Activated CD8-positive, alpha-beta memory T cell treated with anti-CD3 and anti-CD28 coated beads for 4 hours (primary cell): ENCODE measurements at places on chromosomes 5 and 9.

GRCh38 chr9:36092509-36093215 is 43.9 kb upstream of the GLIPR2 start:
- DNase-seq: no peak

DNA sequence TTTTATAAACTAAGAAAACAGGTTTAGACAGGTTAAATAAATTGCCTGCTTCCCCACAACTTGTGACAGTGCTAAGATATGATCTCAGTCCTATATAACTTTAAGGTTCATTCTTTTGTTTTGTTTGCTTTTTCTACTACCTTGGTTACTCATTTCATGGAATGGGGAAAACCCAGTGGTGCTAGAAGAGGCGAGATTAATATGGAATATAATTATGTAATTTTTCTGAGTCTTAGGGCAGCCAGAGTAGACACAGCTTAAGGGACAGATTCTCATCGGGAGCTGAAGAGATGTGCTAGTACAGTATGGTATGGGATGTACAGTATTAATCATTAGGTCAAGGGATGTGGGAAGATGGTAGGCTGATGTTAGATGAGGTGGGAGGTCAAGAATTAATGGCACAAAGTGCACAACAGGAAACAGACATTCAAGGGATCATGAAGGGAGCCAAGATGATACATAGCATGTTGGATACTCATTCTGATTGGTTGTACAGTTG is 6.2 kb downstream of the TRIM32 start:
- no peak for DNase-seq

DNA sequence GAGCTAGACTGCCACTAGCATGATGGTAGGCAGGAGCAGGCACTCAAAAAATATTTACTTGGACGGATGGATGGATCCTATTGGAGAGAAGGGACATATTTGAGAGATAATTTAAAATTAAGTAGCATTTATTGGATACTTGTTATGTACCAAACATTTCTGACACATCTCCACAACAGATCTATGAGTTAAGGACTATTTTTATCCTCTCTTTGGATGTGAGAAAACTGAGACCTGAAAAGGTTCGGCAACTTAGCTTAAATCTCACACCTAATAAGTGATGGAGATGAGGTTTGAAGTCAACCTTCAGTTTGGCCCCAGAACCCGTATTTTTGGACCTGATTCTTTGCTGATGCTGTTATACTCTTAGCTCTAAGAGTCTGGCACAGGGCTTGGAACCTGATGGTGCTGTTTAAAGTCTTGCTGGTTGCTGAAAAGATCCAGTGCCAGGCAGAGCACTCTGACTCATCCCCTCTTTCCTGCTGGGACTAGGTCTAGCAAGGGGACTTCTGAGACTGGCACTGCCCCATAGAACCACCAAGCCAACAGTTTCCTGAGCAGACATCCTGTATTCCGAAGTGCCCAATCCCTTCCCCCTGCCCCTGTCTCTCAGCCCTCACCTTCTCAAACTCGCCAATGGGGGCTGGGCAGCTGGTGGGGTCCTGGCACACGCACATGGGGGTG is 15.6 kb downstream of the SPARC start:
- DNase-seq: no peak

- DNase-seq: no peak
Observed at GRCh38 chr5:154476354-154477205, 1.4 kb downstream of the HAND1 start.

GRCh38 chr5:88881571-88881971 is 1.4 kb downstream of the MEF2C start:
- DNase-seq: no peak

GRCh38 chr9:69900406-69900805 is 79.8 kb downstream of the CFAP95 start:
- DNase-seq: no peak

GRCh38 chr5:107887166-107887943 is 216.6 kb upstream of the EFNA5 start:
- no peak for DNase-seq

- DNase-seq: no peak
Observed at GRCh38 chr9:97594381-97594921, 38.7 kb downstream of the TSTD2 start.

DNA sequence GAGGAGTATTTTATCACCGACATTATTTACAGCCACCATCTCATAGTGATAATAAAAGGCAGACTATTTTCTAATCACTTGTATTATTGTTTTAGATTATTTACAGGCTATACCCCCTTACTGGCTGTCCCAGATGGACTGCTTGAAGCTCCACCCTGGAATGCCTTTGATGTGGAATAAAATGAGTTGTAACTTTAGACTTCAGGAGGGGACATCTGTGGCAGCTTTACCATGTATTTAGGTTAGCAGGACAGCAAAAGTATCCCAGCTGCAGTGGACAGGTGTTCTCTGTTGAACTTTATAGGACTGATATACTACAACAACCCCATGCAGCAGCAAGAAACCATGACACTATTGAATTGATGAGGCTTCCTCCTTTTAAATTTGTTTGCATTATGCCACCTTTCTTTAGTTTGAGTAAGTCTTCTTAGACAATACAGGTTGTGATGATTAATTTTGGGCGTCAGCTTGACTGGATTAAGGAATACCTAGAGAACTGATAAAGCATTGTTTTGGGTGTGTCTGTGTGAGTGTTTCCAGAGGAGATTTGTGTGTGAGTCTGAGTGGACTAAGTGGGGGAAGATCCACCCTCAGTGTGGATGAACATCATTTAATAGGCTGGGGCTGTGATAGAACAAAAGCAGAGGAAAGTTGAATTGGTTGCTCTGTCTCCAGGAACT is 29.2 kb upstream of the C9orf57 start:
- DNase-seq: no peak

GRCh38 chr9:69317894-69318293 is 7.1 kb upstream of the ENTREP1 start:
- no peak for DNase-seq

- DNase-seq: no peak
Observed at GRCh38 chr5:174559141-174559540, 165.2 kb upstream of the MSX2 start.

DNA sequence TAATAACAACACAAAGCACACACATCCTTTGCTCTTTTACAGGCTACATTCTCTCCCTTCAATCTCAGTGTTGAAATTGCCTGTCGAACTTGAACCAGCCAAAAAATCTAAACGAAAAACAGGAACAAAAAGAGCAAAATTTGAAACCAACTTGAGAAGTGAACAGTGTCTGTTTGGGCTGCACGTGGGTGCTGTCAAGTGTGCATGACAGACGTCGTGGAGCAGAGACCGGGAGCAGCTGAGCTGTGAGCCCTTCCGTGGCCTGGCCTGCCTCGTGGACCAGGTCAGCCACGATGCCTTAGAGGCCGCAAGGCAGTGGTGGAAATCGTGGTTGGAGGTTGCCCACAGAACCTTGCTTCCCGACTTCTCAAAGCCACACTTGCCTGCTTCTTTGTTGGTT is 34.8 kb upstream of the DENND1A start:
- DNase-seq: no peak

GRCh38 chr9:134496413-134497282 is 145.0 kb upstream of the COL5A1 start:
- no peak for DNase-seq

DNA sequence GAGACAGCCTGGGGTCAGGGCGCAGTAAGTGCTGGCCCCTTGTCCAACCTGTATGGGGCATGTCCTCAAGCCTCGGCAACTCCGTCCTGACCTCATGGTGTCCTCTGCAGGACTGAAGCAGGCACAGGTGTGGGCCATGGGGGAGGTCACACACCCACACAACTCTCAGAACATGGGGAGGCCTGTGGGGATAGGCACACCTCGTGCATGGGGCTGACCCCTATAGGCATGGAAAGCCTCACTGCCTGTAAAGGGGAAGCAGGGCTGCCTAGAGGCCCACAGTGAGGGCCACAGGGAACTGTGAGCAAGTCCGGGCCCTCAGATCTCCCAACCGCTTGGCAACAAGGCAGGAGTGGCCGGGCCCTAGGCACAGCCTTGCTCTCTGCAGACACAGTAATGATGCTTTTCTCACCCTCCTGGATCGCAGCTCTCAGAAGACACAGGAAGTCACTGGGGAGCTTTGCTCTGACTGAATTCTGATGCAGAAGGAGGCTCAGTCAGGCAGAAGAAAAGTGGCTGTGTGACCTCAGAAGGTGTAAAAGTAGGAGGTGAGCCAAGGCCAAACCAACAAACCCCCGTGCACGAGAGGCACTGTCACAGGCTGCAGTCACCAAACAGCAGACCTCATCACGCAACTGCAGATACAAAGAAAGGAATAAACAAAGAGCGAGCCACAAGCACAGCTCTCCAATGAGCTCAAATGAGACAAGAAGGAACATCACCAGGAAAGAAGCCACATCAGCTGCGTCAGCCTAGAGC is 5.4 kb downstream of the IPPK start:
- DNase-seq: no peak

- DNase-seq: no peak
Observed at GRCh38 chr5:66828548-66829357, 232.6 kb downstream of the MAST4 start.

GRCh38 chr5:51039424-51040329 is 343.6 kb upstream of the ISL1 start:
- no peak for DNase-seq
